ENCODE measurements at places on chromosomes 1 and 21.
A peak's percentile ranks its signal among the peaks of the same experiment; 100 is the strongest.

- DNase-seq: no peak
Measured at GRCh38 chr1:188386161-188386560, 1557.4 kb downstream of the PLA2G4A start.

DNA sequence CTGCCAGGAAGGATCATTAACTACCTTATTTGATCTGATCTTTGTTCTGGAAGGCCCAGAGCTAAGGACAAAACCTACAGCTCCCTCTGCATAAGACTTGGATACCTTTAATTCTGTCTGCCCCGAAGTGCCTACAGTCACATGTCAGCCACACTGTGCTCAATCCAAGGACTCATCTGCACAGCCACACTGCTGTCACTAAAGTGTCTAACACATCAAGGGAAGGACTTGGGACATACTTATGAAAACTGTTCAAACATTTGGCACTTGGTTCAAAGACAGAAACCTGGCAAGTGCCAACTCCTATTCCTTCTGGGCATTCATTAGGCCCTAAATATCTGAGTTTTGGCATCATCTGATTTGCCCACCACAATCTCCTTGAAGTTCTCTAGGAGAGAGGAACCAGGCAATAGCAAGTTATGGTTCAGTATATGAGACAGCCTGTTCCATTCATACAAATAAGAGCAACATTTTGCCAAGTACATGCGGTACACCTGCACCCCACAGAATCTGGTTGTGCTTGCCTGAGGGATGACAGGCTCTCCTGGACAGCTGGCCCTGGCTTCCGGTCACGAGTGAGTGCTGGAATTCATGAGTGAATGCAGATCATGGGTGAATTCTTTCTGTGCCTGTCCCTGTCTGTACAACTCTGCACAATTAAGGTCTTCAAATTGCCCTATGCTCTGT is 105.9 kb downstream of the KCNK1 start:
- no peak for DNase-seq

GRCh38 chr1:10917513-10918454 is 94.7 kb upstream of the TARDBP start:
- DNase-seq: no peak

DNA sequence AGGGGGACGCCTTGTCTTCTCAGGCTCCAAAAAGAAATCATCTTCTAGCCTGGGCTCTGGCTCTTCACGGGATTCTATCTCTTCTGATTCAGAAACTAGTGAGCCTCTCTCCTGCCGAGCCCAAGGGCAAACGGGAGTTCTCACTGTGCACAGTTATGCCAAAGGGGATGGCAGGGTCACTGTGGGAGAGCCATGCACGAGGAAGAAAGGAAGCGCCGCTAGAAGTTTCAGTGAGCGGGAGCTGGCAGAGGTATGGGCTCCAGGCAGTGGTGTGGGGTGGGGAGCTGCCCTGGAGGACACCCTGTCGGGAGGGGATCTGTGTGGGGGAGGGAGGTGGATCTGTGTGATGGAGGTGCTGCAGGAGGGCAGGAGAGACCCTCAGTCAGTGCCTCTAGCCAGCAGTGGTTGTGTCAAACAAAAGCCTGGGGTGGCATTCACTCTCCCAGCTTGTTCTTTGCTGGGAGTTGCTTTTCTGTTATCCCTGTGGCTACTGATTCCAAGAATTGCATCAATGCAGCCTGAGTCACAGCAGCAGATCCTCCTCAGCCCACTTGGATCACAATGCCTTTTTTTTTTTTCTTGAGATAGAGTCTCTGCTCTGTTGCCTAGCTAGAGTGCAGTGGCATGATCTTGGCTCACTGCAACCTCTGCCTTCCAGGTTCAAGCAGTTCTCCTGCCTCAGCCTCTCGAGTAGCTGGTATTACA is 21.8 kb downstream of the KDM4A start:
- DNase-seq: peak; percentile 38

GRCh38 chr21:36697851-36698384 is 997 bp upstream of the SIM2 start:
- no peak for DNase-seq

DNA sequence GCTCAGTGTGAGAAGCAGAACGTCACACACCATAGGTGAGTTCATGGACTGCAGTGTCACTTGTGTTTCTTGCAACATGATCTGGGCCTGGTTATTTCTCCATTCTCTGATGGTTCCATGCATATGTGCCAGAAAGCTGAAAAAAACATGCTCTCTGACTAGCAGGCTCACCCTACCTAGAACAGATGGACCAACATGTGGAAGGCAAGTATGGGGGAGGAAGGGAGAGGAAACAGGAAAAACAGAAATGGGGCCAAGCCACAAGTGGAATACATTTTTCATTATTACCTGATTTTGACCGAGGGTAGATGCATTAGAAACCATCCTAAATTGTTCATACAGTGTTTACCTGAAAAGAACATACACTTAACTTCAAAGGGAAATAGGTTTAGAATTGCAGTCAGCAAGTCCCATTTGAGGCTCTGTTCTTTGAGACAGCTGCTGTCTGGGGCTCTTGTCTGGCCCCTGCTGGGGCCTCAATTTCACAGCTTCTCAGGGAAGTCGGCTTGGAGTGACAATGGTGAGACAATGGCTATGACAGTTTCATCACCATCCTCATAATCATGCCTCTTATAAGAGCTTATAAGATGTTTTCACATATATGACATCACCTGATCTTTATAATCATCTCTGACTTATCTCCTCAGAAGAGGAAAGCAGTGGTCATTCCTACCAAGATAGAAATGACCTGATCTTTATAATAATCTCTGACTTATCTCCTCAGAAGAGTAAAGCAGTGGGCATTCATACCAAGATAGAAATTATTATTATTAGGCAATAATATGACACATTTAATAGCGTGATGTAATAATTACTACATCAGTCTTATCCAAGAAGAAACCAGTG is 327.3 kb downstream of the SIPA1L2 start:
- DNase-seq: no peak

DNA sequence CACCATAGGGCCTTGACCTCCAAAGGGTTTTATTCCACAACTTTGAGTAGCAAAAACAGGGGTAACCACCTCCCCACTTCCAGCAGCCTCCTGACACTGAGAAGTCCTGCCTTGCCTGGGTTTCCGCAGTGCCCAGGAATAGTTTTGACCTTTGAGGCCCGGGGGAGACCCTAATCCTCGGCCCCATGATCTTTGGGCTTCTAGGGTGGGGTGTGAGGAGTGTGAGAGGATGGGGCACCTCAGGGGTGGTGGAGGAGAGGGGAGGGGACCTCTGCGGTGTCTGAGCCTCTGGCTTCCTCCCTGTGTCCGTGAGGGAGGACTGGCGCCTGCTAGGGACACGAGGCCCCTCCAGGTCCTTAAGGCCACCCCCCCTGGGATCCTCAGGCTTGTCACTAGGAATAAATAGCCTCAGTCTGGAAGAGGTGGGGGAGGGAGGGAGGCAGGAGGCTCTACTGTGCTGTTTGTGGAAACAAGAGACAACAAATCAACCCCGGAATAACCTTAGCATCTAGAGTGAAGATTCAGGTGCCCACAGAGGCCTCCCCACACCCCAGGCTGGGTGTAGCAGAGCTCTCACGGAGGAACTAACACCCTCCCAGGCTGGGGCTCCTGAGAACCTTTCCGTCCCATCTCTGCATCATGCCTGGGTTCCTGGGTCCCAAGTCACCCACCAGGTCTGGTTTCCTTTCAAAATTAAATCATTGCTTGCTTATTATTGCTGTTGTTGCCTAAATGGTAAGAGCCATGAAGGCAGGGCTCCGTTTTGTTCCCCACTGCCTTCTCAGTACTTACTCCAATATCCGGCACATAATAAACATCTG is 904 bp upstream of the FHL3 start:
- no peak for DNase-seq

Measured in fibroblast of the conjunctiva (primary cell).